NAMALWA (cell line): ENCODE measurements at places on chromosomes 13 and 19.
A peak's percentile ranks its signal among the peaks of the same experiment; 100 is the strongest.

DNA sequence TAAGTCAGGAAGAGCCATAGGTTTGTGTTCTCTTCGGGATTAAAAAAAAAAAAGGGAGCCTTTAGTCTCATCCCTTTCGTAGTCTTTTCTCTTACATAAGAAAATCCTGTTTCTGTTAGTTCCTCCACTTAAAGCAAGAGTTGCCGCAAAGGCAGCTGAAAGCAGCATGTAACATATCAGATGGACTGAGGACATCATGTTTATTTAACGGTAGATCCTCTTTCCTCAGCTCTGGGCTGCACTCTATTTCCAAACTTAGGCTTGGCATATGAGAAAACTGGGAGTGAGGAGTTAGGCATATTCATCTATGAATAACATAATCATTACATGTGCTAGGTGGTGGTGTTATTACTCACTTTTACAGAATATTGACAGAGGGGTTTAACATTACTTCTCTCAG is 391.2 kb downstream of the KLF12 start:
- no peak for DNase-seq

- peak; percentile 26 for DNase-seq
These were observed 54.8 kb downstream of the EPS15L1 start for GRCh38 chr19:16416991-16417390.

GRCh38 chr13:28640861-28641599 is 17.9 kb upstream of the POMP start:
- no peak for DNase-seq

- DNase-seq = no peak
These were observed 38.2 kb downstream of the NFIC start for GRCh38 chr19:3404324-3405260.

DNA sequence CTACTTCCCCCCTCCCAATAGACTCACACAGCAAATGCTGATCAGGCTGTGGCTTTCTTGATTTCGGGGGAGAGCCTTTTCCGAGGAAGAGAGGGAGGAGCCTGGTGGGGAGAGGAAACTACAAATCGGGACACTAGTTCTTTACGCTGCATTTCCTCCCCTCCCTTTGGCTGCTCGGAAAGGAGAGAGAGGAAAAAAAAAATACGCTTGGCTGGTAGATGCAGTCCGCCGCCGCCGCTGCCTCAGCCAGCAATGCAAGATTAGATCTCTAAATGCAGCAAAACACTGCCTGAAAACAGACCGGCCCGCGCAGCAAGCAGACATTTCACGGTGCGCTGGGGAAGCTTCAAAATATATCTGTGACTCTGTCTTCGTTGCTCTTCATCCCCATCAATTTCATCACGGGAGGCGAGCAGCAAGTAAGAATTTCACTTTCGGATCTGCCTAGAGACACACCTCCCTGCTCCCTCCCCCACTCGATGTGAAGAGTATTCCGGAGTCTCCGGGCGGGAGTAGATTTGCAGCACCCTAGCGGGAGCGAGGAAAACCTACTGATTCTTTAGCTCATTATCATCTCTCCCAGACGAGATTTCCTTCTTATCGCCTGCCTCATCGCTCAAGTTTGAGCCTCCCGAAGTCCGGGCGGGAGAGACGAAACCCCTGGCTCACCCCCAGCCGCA is at the start of gene PCDH17:
TSS of gene PCDH17 (plus strand) at position 149 of the 680 bp plus-strand sequence. CDS start 803 bp downstream, outside the sequence.
- DNase-seq = no peak

DNA sequence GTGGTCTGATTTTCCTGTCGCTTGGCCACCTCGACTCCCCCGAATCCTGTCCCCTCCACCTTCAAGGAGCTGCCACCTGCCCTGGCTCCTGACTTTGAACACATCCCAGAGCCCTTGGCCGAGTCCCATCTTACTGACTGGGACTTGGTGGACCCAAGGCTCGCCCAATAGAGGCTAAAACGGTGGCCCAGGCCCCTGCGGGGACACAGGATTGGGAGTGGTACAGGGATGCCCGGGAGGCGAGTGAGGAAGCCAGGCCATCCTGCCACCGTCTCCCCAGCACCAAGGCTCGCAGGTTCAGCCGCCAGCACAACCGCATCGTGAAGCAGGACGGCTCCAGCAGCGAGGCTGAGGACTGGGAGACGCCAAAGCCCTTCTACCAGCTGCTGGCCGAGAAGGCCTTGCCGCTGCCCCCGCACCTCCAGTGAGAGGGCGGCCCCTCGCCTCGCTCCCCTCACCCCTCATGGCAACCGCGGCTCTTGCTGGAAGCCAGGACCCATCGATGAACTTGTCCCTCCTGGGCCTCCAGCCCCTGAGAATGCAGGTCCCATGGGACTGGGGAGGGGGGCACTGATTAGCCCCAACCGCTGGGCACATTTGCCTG is 5.3 kb downstream of the SIX5 start:
- DNase-seq = no peak

DNA sequence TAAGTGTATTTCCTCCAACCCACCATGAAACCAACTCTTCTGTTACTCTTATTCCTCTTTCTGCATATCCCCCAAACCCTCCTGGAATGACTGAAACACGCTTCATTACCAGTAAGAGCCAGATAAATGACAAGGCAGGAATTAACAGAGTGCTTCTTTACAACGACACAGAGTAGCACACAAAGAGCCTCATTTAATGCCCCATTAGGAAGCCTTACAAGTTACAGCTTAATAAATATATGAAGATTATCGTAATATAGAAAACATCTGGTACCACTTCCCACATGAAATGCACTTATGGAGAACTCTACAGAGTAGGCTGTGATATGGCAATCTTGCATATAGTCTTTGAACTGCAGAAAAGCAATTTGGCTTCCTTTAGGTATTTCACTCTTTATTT is 116.8 kb downstream of the ENOX1 start:
- no peak for DNase-seq

GRCh38 chr13:111517641-111518010 is 197.2 kb downstream of the TEX29 start:
- peak; percentile 29 for DNase-seq

- peak; percentile 92 for DNase-seq
These were observed 29.1 kb downstream of the VAV1 start for GRCh38 chr19:6801485-6802086.

- peak; percentile 86 for DNase-seq
These were observed 240.3 kb downstream of the LMO7 start for GRCh38 chr13:75876142-75877050.

GRCh38 chr13:99655351-99656091 is 154.2 kb downstream of the TM9SF2 start:
- no peak for DNase-seq

DNA sequence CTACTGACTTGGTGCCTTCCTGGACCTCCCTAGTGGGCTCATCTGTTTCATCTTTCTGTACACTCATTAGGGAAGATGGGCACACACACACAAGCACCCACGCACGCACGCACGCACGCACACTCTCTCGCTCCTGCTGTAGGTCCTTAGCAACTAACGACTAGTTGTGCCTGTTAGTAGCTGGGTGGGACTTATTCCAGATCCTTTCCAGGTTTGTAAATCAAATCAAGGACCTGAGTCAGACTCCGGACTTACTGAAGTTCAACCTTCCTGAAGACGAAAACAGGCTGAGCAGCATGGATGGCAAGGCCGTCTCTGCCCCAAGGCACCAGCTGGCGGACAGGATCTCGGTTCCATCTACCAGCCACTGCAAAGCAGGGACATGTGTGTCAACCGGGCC is 76.2 kb downstream of the SLC15A1 start:
- DNase-seq = no peak
